ENCODE measurements at places on chromosomes 2 and 18.

GRCh38 chr2:142586693-142587580 is 290.5 kb upstream of the KYNU start:
- DNase-seq = no peak

- no peak for DNase-seq
Observed at GRCh38 chr2:82879803-82880202, 1579.3 kb downstream of the SUCLG1 start.

- DNase-seq = peak; percentile 68
Observed at GRCh38 chr2:219119422-219120043, 41.1 kb downstream of the NHEJ1 start.

GRCh38 chr2:233854241-233854981 is at the start of gene HJURP:
HJURP (minus strand) TSS chr2:233854535; CDS start chr2:233854500, 35 bp downstream.
- peak; percentile 99 for DNase-seq

DNA sequence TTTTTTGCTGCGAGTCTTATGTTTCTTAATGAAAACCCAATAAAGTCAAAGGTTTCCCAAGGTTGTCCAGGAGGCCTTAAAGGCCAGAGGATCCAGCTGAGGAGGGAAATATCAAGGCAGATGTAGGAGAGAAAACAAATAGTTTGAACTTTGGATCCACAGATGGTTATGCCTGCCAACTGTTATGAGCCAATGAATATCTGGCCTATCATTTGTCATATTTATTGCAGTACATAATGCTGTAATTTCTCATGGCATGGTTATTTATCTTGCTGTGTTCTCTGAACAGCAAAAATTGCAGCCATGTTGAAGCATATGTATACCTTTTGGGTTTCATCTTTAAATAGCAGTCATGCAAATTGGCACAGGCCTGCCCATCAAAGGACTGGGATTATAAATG is 38.2 kb upstream of the CAVIN2 start:
- no peak for DNase-seq

GRCh38 chr2:56654936-56655335 is 471.1 kb downstream of the CCDC85A start:
- peak; percentile 39 for DNase-seq

DNA sequence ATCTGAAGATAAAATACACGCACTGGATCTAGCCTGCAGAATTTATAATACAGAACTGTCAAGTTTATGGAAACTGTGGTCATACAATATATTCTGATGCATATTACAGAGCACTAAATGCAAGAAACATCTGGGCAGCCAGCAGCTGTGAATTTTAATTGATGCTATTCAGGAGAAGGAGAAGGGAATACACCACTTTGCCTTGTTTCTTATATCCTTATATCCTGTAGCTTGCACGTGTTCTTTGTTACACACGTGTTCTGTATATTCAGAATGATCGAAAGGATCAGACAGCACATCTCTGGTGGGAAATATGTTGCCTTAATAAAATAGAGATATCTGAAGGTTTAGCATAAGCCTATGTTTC is 335.8 kb downstream of the AGPS start:
- no peak for DNase-seq

DNA sequence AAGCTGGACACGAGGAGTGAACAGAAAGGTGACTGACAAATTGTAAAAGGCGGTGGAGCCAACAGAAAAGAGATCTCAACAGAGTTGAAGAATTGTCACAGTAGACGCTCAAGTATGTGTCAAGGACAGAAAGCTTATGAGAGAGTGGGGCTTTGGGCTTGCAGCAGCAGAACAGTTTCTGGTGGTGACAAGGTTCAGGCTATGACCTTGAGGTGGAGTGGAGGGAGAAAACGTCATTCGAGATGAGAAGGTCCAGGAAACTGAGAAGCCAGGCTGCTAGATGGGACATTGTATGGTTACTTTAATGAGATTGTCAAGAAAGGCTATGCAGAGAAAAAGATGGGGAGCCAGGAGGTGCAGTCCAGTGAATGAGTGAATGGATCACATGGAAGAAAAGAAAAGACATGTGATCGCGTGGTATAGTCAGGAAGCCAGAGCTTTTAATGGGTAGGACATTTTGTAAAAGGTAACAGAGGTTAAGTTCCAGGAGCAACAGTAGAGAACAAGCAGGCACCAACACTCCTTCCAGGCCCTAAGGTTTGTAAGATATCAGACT is 91.1 kb upstream of the EPC2 start:
- DNase-seq = no peak

DNA sequence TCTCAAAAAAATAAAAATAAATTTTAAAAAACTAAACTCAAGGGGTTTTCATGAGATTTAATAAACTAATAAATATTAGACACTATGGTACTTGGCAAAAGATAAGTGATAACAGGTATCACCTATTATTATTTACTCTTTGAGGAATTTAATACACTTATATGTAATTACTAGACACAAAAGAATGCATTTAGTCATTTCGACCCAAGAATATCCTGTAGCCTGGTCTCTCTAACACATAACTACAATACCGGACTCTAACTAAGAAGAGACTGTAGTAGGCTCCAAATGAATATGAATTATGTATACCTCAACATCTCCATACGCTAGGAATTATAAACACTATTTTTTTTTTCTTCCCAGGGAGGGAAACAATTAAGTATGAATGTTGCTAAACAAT is 850.7 kb downstream of the CPS1 start:
- DNase-seq = peak; percentile 51

DNA sequence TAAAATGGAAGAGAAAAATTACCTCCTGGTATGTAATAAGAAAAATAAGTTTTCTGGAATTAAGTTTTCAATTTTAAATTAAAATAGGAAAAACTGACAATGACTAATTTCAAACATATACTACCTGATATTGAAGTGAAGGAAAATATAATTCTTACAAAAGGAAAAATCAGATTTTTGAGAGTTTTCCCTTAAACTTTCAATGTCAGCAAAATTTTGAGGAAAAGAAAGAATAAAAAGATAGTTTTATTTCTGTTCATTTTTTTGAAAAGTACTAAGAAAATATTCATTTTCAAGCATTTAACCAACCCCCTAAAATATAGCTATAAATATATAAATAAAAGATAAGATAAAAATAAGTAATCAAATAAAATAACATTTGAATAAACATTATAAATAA is 87.1 kb downstream of the TMX3 start:
- no peak for DNase-seq

GRCh38 chr2:120794716-120795115 is 59.0 kb downstream of the GLI2 start:
- no peak for DNase-seq

DNA sequence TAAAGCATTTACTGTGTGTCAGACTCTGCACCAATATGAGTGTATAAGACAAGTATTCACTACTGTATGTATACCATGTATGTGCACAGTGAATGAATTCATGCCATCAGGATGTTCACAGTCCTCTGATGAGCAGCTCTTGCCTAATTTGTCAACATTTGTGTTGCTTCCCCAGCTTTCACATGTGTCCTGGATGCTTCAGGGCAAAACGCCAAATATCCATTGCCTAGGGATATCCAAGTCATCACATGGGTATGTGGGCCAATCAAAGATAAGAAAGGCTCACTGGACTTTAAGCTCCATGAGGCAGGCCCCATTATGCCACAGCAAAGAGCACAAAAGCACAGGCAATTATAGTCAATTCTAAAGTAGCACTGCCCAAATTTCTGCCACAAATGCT is 134.2 kb upstream of the CHAC2 start:
- peak; percentile 64 for DNase-seq

GRCh38 chr18:60372132-60372531 is 443 bp downstream of the MC4R start:
- DNase-seq = no peak

DNA sequence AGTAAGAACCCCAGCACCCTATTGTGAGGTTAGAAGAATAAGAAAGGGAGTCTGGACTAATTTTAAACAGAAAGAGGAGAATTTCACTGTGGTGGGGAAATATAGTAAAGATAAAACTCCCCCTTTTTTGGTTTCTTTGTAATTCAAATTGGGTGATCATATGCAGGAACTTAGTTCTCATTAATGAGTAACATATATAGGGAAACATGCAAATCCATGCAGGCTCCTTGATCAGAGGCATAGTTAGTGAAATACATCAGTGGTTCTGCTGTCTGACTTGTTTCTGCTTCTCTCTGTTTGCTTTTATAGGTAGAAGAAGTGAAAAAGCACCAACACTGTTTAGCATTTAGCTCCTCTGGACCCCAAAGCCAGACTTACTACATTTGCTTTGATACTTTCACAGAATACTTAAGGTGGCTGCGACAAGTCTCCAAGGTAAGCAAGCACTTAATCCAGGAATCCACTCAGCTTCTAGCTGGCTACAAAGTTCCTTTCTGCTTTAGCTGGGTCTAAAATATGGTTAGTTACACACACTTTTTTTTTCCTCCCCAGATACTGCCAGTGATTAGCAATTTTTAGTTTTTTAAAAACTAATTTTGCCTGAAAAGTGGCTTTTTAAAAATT is 123.2 kb downstream of the PHLPP1 start:
- DNase-seq = no peak

GRCh38 chr18:31586616-31587015 is 5.1 kb upstream of the TTR start:
- no peak for DNase-seq

GRCh38 chr18:10140461-10141282 is 226.9 kb downstream of the VAPA start:
- DNase-seq = peak; percentile 47

GRCh38 chr2:136107051-136108033 is 10.6 kb downstream of the CXCR4 start:
- no peak for DNase-seq

DNA sequence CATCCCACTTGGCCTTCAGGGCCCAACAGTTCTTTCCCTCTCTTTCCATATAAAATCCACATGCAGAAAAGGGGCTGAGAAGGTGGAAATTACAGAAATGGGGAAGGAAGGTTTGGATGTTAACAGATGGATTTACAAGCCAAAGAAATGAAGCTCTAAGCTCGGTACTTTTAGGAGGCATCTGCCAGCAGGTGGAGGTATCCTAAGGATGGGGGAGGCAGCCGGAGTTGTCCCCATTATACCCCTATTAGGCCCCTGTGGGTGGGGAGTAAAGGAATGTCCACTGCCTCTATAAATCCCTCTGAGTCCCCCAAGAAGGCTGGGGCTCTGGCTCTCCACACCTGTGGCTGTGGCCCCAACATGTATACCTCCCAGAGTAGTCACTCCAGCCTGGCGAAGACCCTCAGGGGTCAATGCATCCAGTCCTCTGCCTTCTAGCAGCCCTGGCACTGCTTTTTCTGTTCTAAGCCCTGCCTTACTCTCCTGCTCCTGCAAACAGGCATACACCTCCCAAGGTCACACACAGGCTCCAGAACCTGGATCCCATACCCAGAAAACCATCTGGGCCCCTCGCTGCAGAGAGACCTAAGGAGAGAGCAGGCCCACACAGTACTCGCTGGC is 1.2 kb downstream of the FBXO41 start:
- no peak for DNase-seq

DNA sequence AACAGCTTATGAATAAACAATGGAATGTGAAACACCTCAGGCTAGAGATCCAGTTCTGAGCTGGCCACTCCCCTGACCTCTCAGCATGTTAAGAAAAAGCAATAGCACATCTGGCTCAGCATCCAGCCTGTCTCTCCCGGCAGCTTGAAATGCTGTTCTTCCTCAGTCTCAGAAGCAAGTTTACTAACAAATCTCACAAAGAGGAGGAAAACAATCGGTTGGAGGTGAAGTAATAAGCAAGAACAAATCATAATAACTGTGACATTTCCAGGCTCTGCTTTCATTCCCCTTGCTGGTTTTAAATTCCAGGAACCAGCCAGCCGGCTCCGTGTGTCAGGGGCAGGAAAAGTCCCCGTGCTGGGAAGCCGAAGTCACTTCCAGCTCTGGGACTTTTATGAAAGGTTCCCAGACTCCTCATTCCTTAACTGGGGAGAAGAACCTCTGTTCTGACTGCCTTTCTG is 133.9 kb upstream of the ARL4C start:
- DNase-seq = peak; percentile 32

DNA sequence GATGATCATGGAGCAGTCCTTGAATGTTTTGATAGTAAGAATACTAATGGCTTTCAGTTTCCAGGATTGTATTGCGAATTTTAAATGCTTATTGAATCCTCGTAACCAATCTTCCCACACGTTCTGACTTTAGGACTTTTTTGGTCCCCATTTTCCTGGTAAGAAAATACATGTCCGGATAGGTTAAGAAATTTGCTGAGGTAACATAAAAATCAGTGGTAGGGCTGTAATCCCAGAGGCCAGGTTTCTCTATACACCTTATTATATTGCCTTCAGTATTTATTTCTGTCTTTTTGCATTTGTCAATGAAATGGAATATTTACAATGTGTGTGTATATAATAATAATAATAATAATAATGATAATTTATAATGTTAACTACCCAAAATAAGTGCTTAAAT is 603.2 kb downstream of the TMEM182 start:
- no peak for DNase-seq

DNA sequence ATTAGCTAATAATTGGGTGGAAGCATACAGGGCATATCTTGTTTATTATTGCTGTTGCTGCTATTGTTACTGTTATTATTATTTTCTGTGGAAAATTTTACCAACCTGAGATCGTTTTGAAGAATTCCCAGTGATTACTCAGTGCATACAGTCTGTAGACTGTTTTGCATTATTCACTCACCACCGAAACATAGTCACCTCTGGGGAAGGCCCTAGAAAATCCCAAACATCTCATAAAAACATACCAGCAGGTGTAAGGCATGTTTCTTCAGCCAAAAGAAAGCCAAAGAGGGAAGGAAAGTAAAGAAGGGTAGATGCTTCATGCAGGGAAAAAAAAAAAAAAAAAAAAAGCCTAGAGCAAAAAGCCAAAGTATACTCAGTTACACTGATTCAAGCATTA is 647.7 kb downstream of the BCL11A start:
- no peak for DNase-seq

DNA sequence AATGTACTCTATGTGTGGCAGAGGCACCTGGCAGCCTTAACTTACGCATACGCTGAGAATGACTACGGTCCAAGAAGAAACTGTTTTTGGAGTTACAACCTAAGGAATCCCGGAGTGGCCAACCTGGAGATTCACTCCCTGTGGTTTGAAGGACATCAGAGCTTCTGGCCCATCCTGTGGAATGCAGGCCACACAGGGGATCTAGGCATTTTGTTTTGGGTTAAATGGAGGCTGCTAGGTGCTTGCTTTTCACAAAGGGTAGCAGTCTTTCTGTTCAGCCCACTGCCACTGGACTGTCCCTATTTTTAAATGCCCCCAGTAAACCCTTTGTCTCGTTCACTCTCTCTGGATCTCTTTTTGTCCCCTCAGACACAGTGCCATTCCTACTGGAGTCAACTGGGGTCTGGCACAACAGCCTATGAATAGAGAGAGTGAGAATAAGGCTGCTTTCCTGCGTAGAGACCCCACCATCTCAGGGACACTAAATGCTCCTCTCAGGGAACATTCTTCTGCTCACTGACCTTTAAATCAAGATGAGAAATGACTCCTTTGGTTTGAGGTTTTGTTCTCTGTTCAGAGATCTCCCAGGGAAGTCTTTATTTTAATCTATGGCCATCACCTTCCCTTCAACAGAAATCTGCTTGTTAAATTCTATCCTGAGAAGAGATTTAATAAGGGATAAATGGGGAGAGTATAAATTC is 124.9 kb downstream of the B3GNT2 start:
- DNase-seq = no peak

GRCh38 chr2:36027616-36028015 is 328.0 kb upstream of the CRIM1 start:
- DNase-seq = no peak

Data from ELR (cell line).